Retinal pigment epithelial cell (primary cell): ENCODE measurements at places on chromosomes 11 and 22.

DNA sequence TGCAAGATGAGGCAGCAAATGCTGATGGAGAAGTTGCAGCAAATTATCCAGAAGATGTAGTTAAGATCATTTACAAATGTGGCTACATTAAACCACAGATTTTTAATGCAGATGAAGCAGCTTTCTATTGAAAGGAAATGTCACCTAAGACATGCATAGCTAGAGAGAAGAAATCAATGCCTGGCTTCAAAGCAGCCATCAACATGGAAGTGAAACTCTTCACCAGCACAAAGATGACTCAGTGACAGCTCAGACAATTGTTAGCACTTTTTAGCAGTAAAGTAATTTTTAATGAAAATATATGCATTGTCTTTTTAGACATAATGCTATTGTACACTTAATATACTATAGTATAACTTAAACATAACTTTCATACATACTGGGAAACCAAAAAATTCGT is 71.4 kb downstream of the FANCF start:
- no peak for DNase-seq

DNA sequence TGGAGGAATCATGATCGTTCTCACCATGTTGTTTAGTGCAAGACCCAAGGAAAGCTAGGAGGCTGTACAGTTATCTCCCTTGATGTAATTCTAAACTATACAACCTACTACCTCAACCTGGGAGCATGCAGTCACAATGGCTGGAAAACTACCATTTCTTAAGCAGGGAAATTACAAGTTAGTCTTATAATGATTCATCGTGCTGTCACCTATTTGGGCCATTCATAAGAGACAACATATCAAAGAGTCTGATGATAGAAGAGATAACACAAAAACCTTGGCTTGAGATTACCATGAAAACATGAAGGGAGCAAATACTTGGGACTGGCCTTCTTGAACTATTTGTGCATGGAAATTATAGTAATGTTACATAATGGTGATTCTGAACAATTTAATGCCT is 30.5 kb upstream of the BLID start:
- no peak for DNase-seq

GRCh38 chr11:720642-721246 is 14.7 kb downstream of the EPS8L2 start:
- DNase-seq, result no peak

DNA sequence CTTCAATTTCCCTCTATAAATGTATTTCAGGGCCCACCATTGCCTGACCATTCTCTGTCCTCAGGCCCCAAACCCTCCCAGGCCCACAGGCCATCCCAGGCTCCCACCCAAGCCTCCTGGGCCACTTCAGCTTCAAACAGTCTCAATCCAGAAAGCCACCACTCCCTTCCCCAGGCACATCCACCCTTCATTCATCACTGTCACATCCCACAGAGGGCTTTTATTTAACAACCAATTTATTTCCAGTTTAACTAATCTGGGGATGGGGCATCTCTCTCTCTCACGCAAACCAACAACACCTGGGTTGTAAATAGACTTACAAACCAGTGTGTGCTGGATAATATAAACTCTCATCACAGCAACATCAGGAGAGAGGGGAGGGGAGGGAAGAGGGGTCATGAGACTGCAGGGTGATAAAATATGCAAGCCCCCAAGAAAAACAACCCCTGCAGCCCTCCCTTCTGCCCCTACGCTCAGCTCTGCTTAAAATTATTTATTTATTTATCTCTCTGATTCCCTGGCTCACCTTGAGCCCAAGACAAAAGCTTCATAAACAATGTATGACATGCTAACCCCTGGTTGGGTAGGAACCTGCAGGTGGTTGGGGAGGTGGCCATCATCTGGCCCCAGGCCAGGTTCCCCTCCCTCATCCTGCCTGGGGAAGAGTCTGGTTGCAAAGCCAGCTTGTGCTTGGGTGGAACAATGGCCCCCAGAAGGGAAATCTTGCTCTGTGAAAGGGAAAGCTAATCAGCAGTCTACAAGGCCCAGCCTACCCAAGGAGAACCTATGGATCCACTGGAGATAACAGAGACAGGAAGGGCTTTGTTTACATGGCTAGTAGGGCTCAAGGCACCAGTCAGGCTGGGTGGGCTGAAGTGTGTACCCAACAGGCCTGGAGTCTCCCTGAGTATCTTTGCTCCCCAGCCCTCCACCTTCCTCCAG is 359.2 kb downstream of the BUD13 start:
- DNase-seq, result no peak

GRCh38 chr22:39933741-39934140 is 26.5 kb upstream of the TMA7B start:
- no peak for DNase-seq

- DNase-seq, result no peak
Measured at GRCh38 chr11:5486421-5486820, 2.1 kb upstream of the OR52D1 start.

DNA sequence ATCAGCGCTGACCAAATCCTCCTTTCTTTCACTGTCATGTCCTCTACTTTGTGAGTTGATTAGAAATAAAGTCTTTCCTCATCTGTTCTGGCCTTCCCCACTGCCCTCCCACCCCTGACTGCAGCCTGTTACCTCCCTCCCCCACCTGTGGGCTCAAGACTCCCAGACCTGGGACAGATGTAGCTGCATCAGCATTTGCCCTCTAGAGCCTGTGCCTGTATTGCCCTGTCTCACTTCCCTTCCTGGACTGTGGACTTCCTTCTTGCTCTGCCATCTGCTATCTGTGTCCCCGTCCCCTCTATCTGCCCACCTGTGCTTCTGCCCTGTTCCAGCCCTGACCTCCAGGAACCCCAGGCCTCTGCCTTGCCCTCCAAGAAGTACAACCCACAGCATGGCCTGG is 122.5 kb downstream of the GALNT18 start:
- no peak for DNase-seq

DNA sequence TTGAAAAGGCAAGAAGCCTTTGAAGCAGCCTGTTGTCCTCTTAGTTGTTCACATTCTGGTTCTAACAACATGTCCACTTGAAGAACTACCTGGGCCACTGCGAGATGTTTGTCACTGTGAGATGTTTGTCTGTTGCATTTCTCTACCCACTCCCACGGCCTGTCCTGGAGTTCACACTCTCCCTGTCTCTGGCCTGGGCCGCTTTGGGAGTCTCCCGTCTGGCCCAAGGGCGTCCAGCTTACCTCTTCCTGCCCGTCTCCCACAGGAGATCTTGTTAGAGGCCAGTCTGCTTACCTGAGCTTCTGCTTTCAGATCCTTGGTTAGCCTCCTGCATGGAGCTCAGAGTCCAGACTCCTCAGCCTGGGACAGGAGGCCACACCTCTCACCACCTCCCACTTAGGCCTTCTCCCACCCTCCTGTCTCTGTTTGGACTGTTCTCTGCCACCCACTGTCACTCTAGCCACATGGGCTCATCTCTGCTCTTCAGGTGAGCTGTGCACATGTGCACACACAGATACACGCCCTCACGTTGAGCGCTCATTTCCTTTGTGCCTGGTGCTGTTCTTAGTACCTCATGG is 66.0 kb downstream of the TBC1D22A start:
- DNase-seq, result no peak

DNA sequence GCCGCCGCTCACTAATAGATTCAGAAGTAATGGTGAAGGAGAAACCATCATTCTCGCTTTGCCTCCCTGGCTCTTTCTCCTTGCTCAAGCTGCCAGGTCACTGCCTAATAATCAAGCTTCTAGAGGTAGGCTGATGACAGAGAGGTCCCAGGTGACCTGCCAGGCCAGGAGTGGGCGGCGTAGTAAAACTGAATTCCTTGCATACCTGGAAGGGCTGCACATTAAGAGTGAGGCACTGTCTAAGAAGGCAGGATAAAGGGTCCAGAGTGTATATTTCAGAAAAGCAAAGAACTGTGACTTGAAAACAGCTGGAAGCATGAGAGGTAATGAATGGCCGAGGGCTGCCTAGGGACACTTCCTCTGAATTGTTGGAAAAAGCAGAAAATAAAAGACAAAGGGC is 4.1 kb downstream of the SYT13 start:
- no peak for DNase-seq

DNA sequence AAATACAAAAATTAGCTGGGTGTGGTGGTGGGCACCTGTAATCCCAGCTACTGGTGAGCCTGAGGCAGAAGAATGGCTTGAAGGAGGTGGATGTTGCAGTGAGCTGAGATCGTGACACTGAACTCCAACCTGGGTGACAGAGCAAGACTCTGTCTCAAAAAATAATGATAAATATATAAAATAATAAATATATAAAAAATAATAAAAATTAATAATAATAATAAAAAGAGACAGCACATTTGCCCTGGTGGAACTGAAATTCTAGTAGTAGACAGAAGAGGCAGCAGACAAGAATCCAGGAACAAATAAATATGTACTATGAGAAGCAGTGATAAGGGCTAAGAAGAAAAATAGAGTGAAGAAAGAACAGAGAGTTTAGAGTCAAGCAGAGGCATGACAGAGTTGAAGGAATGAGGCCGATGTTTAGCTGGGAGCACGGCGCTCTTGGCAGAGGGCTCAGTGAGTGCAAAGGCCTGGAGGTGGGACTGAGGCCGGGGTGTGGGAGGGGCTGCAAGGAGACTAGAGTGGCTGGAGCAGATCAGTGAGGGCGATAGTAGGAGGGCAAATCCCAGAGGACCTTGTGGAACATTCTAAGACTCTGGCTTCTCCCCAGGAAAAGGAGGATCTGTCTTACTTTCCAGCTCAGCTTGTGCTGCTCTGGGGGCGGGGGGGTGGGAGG is 410.3 kb downstream of the MN1 start:
- no peak for DNase-seq

DNA sequence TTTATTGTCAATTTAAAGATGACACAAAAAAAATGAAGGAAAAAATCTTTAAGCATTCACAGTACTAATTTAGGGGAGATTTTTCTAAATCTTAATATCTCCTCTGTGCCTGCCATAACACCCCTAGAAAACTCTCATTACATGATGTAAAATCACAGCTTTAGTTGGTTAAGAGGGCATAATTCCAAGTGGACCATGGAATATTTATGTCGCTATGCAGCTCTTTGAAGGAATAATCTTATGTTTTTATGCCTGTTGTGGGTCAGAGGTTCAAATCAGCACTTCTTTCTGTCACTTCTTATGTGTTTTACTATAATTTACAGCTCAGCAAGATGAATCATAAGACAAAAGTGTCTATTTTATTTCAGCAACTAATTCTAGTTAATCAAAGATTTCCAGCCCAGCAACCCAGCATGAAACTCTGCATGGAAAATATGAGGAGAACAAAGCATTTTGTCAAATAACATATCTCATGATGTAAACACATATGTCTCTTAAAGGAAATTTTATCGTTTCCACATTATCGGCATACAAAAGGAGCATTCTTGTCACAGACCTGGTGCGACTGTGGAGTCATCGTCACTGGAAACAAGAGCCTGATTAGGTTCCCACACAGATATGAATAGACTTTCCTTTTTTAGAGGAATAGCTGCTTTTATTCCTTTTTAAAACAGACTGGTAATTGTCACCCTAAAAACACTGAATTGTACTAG is 274.8 kb downstream of the SOX6 start:
- no peak for DNase-seq

- DNase-seq, result no peak
Measured at GRCh38 chr11:66428933-66429332, 8.1 kb downstream of the NPAS4 start.

DNA sequence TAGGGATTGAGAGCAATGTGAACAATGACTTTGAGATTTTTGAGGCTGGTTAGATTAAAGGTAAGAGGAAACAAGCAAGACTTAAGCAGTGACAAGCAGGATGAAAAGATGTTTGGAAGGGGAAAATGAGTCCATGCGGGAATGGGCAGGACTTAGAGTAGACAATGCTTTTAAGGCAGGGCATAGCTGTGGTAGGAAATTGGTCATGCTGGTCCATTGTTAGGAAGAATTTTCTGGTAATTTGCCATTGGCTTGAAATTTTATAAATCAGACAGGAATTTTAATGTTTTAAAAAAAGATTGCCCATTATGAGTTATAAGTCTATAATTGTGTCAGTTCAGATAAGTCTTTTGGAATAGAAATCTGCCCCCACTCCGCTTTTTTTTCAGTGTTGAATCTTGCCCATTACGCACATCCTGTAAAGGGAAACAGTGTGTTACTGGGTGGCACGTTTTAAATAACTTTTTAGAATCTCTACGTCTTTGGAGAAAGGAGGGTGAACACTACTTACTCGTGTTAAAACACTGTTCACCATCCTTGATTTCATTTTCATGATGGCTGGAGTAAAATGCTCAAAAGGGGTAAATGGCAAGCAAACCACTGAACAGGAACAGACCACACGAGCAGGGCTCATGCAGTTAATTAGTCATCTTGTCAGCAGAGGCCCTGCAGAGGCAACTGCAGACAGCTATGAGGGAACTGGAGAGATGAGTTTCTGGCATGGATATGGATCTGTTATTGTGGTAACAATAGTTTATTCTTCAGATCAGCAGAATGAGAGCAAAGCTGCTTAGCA is 25.0 kb downstream of the SWAP70 start:
- DNase-seq, result peak; percentile 40

DNA sequence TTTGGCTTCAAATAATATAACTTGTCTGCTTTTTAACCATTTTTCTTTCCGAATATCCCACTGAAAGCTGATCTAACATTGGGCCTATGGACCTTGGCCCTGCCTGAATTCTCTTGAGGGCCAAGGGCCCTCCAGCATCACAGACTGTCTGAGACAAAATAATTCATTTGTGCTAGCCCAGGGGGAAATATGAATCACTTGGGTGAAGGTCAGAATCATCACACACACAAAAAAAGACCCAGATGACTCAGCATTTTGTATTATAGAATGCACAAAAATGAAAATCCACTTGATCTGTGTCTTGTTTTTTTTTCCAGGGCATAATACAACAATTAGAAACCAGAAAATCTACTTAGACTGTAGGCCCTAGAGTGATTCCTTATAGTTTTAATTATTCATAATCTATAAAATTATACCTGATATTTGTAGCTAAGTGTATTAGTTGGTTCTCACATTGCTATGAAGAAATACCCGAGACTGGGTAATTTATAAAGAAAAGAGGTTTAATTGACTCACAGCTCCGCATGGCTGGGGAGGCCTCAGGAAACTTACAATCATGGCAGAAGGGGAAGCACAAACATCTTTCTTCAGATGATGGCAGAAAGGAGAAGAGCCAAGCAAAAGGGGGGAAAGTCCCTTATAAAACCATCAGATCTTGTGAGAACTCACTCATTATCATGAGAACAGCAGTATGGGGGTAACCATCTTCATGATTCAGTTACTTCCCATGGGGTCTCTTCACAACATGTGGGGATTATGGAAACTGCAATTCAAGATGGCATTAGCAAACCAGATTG is 15.6 kb upstream of the RDX start:
- no peak for DNase-seq

DNA sequence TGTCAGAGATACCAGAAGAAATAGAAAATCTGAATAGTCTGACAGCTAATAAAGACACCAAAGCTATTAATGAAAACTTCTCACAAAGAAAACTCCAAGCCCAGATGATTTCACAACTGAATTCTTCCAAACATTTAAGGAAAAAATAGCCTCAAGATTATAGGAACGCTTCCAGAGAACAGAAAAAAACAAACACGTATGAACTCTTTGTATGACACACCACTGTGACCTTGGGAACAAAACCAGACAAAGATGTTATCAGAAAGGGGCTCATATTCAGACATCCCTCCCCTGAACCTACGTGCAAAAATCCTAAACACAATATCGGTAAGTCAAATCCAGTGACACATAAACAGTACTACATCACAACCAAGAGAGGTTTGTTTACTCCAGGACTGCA is 23.5 kb downstream of the CERK start:
- no peak for DNase-seq
